ENCODE measurements at places on chromosomes 1 and 21. TPM values are rescaled to one million over a fixed set of nuclear protein-coding genes. Genes with fewer than 3 reads are reported as not detected.
A peak's percentile ranks its signal among the peaks of the same experiment; 100 is the strongest.

DNA sequence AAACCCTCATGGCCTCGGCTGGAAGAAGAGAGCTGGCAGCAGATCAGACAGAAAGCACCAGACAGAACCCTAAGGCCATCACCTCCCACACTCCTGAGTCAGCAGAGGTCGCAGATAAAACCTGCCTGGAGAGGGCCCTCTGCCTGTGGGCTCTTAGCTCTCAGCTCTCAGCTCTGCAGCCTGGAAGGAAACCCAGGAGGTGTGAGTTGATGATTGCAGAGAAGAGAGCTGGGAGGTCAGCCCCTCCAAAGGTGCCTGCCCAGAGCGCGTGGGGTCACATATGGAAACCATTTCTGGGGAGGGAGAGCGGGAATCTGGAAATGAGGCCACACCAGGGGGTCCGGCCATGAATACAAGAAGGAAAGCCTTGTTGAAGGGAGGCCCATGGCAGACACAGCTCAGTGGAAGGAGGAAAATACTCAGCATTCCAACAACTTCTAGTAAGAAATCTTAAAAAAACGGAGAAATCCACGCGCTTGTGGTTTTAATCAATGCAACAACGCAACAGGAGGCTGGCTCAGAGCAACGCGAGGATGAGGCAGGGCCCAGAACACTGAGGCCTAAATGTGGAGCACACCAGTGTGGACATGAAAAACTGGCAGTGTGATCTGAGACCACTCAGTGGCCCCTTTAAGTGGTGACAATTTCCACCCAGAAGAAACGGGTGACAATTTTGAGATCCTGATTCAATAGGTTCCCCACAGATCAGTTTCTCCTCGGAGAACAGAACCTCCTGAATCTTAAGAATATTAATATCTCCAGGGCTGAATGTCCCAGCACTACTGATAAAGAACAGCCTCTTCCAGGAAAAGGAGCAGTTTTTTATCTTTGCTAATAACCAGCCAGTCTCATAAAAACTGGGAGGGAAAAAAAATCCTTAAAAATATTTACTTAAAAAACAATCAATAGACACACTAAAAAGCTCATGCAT is 45.7 kb downstream of the PSMG1 start:
- no peak for DNase-seq

GRCh38 chr1:7450838-7451237 is 320.3 kb upstream of the VAMP3 start:
- DNase-seq: no peak

- DNase-seq: no peak
Measured at GRCh38 chr1:41898191-41898713, 20.5 kb downstream of the HIVEP3 start.

- no peak for DNase-seq
Measured at GRCh38 chr1:109444346-109444745, 18.1 kb upstream of the PSMA5 start.

Gene SPATA21
- total RNA-seq: not detected

- no peak for DNase-seq
Measured at GRCh38 chr1:158371188-158371953, 17.7 kb downstream of the CD1E start.

Gene DISP1
- 6.8 TPM for total RNA-seq

DNA sequence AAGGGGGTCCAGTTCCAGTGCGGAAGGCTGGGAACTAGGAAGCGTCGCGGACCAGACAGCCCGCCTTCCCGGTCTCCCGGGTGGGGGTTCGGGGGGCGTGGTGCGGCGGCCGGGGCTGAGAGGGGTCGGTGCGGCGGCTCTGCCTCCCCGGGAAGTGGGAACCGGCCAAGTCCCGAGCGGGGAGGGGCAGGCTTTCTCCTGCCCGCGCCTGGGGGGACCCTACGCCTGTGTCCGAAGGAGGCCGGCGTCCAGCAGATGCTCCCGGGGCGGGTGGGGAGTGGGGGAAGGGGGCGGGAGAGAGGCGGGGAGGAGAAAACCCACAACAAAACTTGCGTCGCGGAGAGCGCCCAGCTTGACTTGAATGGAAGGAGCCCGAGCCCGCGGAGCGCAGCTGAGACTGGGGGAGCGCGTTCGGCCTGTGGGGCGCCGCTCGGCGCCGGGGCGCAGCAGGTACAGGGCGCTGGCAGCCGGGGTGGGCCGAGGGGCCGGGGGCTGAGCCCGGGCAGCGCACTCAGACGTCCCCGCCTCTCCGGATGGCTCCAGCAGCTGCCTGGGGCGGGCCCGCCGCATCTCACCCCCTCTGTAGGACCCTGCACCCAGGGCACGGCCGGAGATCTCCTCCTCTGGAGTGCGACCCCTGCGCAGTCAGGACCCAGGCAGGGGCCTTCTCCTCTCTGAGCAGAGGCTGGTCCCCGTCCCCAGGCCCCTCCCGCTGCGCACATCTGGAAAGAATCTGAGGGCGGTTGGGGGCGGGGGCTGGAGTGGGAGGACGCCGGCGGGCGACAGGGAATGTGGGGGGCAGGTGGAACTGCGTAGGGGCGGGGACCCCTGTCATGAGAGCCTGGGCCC is at the start of gene PODN:
TSS of gene PODN (plus strand) at position 355 of the 849 bp plus-strand sequence. CDS start 7,643 bp downstream, outside the sequence.
- no peak for DNase-seq

Gene FCRL6
- total RNA-seq: not detected

Gene CSMD2
- not detected for total RNA-seq

- no peak for DNase-seq
Measured at GRCh38 chr21:29072873-29073221, 601 bp downstream of the CCT8 start.

- no peak for DNase-seq
Measured at GRCh38 chr1:25629836-25630235, 13.2 kb downstream of the MAN1C1 start.

- peak; percentile 34 for DNase-seq
Measured at GRCh38 chr1:238129677-238130076, 239.0 kb upstream of the ZP4 start.

Gene ANKRD65
- not detected for total RNA-seq

Gene FGR
- total RNA-seq: not detected

DNA sequence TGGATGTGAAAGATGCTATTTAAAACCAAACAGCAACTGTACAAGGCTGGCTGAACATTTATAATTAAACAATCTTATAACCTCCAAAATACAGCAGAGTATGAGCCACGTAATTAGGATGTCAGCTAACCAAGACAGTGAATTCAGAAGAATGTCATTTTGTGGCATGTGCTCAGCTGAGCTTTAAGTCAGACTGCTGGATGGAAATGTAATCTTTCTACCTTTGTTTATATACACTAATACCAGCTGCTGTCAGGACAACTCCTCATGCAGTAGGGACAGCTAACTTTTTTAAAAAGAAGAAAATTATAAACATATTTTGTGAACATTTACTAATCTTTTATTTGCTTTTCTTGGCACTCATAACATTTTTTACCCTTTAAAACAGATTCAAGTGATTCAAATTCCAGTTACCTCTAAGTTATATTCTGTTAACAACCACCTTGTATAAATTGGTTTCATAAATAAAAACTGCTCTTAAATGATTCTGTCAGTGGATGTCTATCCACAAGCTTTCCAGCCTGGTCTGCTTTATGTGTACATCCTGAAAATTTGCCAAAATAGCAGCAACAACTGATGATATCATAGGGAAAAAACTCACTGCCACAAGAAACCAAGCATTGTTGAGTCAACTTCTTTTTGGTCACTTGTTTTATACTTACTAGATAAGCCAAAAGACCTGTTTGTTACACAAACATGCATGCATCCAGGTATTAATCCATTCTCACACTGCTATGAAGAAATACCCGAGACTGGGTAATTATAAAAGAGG is 36.1 kb downstream of the DPH5 start:
- DNase-seq: no peak

GRCh38 chr1:93815366-93816110 is 63.5 kb downstream of the DNTTIP2 start:
- no peak for DNase-seq

DNA sequence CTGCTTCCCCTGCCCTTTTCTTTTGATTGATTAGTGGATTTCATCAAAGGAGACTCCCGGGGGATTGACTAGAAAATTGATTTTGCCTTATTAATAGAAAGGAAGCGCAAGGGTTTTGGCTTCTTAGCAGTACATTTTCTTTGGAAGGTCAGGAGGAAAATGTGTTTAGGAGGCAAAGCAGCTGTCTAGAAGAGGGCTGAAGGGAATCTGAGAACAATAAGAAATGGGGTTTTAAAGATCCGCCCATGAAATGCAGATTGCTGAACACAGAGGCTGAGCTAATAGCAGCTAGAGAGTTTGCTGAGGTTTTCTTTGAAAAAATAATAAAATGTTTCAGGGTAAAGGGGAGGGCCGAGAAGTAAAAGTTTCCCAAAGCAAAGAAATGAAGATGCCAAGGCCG is 4.9 kb downstream of the SERTAD4 start:
- no peak for DNase-seq

GRCh38 chr1:154773551-154773950 is 96.5 kb downstream of the KCNN3 start:
- no peak for DNase-seq

DNA sequence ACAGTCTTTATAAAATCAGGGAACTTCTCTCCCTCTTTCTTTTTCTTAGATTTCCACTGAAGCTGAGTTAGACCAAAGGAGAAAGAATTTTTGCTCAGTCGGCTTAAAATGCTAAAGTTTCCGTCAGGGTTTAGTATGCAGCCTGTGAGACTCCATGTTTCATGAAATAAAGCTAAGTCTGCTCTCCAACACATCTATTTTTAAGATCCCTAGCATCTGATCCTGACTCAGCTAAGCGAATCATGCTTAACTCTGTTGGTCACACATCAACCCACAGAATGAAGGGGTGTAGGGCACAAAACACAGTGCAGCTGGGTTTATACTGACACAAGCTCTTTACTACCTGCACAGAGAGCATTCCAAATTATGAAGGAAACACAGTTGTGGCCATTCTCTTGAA is 102.4 kb upstream of the ZNF281 start:
- DNase-seq: peak; percentile 26

Gene ASB17
- not detected for total RNA-seq

DNA sequence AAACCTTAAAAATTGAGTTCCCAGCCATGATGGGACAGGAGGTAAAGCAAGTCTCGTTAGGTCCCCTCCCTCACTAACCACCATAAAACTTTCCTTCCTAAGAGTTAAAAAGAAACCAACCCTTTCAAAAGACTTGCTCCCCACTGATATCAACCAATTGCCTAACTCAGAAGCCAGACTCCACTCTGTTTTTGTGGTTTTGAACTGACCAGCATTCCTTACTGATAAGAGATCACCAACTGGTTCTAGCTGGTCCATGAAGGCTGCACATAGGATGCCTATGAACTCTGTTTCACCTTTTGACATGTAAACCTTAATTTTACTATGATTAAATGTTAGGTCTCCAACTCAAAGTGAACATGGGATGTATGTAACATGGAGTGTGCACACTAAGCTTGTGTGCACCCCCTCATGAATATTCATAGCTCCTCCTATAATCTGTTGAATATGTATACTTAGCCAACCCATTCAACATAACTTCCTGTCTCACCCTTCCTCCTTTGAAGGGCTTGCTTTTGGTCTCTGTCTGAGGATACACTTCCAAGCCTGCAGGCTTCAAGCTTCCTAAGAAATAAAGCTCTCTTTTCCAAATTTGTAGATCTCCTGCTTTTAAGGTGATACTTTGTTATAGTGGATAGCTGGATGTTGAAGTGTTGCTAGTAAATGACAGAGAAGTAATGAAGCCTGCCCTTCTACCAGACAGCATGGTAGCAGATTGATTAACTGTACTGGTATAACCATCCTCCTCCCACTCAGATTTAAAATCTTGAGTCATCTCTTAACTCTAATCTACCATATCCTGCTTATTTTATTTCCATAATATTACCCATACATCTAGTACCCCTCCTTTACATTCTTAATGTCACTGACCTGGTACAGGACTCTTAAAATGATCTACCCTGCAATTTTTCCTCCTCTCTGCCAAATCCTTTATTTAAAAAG is 95.6 kb downstream of the ZNF644 start:
- DNase-seq: peak; percentile 19

GRCh38 chr1:221201773-221202172 is 322.5 kb downstream of the HLX start:
- no peak for DNase-seq

GRCh38 chr1:238660849-238661248 is 725.5 kb upstream of the CHRM3 start:
- no peak for DNase-seq

- DNase-seq: no peak
Measured at GRCh38 chr1:156577550-156577949, 2.0 kb upstream of the TTC24 start.

Gene IL23R
- total RNA-seq: not detected

GRCh38 chr1:36306210-36306901 is at the start of gene SH3D21:
TSS of gene SH3D21 (plus strand) at chr1:36306368. CDS start at chr1:36306421, 53 bp downstream.
- DNase-seq: peak; percentile 56

DNA sequence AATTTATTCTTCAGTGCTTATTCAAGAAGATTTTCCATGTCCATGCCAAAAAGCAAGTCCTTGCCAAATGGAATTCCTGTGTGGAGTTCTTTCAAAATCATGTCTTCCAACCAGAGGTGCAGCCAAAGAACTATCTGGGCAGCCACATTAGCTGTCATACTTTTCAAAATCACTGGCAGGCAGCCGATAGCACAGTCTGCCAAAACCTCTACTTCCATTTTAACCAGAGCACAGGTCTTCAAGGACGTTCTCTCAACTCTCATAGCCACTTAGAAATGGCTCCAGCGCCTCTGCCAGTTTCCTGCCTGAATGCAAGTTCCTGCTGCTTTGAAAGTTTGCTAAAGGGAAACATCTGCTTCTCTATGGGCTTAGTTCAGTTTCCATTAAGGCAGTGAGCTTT is 975.7 kb upstream of the ADGRL4 start:
- DNase-seq: no peak

Gene BTF3L4
- 53.2 TPM for total RNA-seq

GRCh38 chr1:197170538-197170937 is 24.1 kb upstream of the ASPM start:
- DNase-seq: no peak

GRCh38 chr1:220748936-220749335 is 814 bp downstream of the MTARC2 start:
- peak; percentile 23 for DNase-seq

Gene PRRX1
- total RNA-seq: not detected

GRCh38 chr1:234893725-234894630 is 234.7 kb downstream of the TOMM20 start:
- DNase-seq: peak; percentile 49

Gene SMIM1
- 29.9 TPM for total RNA-seq

- no peak for DNase-seq
Measured at GRCh38 chr1:12180903-12181302, 14.1 kb downstream of the TNFRSF1B start.

DNA sequence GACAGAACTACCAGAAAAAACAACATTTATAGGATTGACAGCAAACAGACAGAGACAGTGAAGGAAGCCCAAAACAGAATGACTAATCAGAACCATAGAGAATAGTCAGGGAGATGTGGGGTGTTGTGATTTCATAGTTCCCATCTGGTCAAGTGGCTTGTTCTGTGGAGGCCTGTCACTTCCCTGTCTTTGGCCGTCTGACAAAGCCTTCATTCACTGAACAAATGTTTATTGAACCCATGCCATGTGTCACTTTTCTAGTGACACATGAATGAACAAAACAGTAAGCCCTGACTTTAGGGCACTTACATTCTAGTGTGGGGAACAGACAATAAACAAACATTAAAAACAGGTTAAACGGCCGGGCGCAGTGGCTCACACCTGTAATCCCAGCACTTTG is 3.2 kb upstream of the SRRM1 start:
- no peak for DNase-seq

GRCh38 chr1:229086686-229087085 is 184.2 kb upstream of the RAB4A start:
- DNase-seq: no peak

Gene LCE5A
- not detected for total RNA-seq

Gene WDR64
- not detected for total RNA-seq

All from Caki2 (cell line).